Left hindlimb (tissue), 1 donor: ENCODE measurements at places on chromosomes 2 and 18.

DNA sequence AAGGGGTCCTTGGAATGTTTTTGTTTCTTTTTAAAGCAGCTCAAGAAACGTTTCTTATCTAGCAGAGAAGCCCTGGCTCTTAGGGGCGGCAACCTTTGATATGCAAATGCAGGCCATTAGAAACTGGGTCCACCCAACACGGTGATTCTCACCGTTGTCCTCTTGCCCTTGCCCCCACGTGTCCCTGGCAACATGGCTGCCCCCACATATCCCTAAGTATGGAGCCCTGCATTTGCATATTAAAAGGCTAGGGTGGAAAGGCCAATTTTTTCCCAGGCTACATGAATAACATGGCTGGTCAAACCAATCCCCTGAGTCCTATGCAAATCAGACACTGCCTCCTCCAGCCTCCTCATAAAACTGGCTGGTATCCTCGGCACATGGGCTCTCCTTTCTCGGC is 230.1 kb upstream of the SPOPL start:
- no peak for DNase-seq

GRCh38 chr18:35117951-35118411 is 76.8 kb downstream of the MAPRE2 start:
- DNase-seq, result no peak

GRCh38 chr2:203366639-203367466 is 38.7 kb downstream of the ABI2 start:
- no peak for DNase-seq

GRCh38 chr2:159200498-159200897 is 86.0 kb downstream of the WDSUB1 start:
- DNase-seq, result no peak

DNA sequence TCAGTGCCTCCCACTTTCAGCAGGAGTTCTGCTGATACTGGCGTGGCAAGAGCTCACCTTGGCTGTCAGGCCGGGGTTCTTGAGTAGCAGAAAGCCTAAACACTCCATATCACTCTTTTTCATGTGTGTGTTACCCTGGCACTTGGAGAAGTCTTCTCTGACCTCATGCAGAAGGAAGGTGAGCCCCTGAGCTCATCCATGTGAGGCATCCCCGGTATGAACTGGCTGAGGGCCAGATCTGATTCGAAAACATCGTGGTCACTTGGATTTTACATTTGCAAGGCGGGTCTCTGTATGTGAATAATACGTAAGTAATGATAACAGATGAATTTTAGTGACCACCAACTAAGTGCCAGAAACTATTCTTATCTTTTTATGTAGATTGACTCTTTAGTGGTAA is 93.6 kb downstream of the RAPGEF4 start:
- no peak for DNase-seq

DNA sequence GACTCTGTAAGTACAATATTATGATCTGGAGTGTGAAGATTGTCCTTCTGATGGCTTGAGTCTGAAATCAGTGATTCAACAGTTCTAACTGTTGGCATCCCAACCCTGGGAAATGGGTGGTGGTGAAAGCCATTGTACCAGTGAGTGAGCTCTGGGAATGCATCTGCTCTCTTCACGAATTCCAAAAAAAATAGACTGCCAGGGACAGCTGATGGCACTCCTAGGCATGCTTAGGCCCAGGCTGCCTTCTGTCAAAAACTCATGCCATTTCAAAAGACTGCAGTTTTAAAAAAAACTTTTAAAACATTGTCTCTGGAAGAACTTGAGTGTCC is 20.3 kb downstream of the OXER1 start:
- no peak for DNase-seq

GRCh38 chr2:2846332-2847208 is 515.5 kb upstream of the MYT1L start:
- peak; percentile 75 for DNase-seq

DNA sequence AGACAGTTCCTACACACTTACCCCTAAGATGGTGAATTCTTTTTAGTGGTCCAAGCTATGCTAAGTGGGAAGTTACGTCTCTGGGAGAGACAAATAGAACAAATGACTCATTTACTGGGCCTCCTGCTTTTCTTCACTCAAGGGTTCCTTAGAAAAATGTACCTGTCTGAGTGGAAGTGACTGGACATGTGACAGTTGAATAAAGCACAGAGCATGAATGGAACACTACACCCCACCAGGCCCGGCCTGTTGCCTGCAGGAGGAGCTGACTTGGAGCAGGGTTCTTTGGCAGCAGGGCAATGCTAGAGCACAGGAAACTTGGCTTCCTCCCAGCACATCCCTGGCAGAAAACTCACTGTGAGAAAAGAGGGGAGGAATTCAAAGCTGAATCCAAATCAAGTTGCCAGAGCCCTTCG is 451.0 kb upstream of the SETBP1 start:
- peak; percentile 90 for DNase-seq

GRCh38 chr2:237041231-237041630 is 44.5 kb upstream of the COPS8 start:
- DNase-seq, result no peak

DNA sequence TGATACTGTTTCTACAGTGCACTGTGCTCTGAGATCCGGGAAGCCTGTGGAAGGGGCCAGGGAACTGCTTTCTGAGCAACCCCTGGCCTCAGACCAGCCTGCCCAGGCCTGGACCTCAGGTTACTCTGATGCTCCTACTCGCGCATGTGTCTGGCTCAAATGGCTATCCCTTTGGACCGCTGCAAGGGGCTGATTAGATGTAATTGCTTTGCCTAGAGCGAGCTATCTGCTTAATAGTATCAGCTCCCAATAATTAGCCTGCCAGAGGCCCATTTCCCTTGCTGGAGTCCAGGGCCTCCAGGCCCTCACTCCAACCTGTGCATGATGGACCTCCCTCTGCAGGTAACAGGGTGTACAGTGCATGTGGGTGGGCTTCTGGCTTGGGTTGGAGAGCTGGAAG is 7.2 kb upstream of the KCNK3 start:
- no peak for DNase-seq

DNA sequence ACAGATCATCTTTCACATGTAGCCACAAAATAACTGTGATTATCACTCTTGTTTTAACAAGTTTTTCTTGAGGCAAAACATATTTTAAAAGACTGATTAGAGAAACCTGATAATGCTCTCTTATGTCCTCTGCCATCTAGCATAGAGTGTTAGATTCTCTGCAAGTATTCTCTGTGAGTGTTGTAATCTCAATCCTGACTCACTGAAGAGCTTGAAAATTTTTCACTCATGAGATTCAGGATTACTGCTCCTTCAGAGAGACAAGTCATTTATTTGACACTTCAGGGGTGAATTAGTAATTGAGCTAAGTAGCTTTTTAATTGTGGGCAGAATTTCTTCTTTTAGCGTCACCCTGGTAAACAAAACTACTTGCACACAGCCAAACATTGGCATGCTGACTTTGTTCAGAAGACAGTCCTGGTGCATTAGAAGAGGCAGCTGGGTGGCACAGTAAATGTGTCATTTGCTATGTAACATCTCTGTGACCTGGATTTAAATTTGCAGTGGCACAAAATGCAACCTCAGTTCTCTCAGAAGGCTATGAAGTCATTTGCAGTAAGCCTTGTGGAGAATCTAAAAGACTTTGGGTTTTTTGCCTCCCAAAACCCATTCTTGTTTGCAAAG is 172.9 kb downstream of the LRP1B start:
- no peak for DNase-seq

GRCh38 chr18:21117409-21118131 is 6.0 kb upstream of the ROCK1 start:
- no peak for DNase-seq

- DNase-seq, result no peak
These were observed 17.0 kb downstream of the SNED1 start for GRCh38 chr2:241015439-241015838.

DNA sequence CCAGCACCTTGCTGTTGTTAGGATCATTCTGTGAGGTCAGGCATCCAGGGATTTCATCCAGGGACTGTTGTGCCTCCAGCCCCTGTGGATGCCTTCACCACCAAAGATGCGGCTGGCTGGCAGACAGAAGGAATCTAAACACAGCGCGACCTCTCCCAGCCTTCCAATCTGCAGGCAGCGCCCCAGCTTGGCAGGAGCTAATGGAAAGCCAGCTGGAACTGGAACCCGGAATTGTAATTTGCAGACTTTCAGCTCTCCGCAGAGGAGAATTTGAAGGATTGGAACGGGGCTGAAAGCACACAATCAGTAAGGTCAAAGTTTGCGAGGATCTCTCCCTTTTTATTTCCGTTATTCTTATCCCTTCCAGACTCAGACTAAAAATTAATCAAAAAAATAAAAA is 127.8 kb downstream of the TRIB2 start:
- peak; percentile 68 for DNase-seq

DNA sequence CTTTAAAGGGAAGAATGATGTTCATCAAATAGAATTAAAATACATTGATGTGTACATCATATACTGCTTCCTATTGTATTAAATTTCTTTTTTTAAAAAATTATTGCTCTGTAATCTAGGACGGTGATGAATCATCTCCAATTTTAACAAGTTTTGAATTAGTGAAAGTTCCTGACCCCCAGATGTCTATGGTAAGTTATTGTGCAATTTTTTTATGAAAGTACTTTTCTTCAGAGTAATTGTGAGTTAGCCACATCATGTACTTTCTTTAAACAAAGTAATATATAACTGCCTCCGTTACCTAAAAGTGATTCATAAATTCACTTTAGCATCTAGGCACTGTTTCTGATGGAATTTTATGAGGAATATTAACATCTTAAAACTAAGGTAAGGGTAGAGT is 38.1 kb downstream of the PIK3C3 start:
- no peak for DNase-seq

DNA sequence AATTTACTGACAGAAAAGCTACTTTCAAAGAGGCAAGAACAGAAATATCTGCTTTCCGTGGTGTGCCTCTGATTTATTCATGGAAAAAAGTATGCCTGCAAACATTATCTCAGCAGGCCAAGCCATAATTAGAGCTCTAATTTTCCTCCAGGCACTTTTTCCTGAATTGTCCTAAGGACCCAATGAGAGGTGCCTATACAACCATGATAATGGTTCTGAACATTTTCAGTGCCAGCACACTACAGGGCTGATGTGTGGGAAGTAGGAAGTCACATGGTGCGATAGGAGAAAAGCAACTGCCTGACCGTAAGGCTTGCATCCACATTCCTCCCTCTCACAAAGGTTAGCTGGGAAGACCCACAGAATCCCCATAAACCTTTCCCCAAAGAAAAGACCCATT is 45.9 kb upstream of the EGR4 start:
- DNase-seq, result no peak

DNA sequence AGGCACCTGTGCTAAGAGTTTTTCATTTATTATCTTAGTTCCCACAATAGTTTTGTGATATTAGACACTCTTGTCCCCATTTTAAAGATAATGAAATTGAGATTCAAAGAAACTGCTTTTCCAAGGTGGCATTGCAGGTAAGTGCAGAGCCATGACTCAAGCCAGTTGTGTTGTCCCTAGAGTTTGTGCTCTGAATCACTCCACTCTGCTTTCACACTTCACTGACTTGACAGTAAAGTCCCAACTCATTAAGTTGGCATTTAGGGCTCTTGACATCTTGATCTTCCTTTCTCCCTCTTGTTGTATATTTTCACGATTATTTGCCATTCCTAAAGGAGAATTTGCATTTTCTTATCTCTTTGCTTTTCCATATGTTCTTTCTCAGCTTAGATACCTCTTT is 114.3 kb downstream of the DIS3L2 start:
- no peak for DNase-seq

- peak; percentile 38 for DNase-seq
These were observed 447.5 kb upstream of the FSIP2 start for GRCh38 chr2:185291035-185291647.

DNA sequence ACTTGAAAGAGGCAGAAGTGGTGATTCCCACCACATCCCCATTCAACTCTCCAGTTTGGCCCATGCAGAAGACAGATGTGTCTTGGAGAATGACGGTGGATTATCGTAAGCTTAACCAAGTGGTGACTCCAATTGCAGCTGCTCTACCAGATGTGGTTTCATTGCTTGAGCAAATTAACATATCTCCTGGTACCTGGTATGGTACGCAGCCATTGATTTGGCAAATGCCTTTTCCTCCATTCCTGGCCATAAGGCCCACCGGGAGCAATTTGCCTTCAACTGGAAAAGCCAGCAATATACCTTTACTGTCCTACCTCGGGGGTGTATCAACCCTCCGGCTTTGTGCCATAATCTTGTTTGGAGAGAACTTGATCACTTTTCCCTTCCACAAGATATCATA is 411.5 kb upstream of the SMIM21 start:
- no peak for DNase-seq

GRCh38 chr2:118711603-118712002 is 135.8 kb downstream of the EN1 start:
- DNase-seq, result no peak

DNA sequence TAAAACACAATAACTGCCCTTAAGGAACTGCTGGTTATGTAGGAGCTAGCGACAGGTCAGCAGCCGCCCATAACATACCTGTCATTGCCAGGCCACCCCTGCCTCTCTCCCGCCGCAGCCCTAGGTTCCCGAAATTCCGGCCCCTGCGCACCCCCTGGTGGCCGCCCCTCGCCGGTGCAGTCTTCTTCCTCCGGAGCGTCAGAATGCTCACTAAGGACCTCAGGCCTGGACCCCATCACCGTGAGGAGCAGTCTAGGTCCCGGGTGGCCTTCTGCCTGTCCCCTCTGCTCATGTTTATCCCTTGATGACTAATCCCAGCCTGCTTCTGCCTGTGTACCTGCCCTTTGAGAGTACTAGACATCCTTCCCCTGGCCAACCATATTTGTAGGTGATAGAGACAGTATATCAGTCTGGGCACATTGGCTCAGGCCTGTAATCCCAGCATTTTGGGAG is 115.7 kb upstream of the SLC1A4 start:
- peak; percentile 63 for DNase-seq

GRCh38 chr2:45031028-45031427 is 21.8 kb upstream of the SIX2 start:
- DNase-seq, result no peak

GRCh38 chr18:27839141-27839540 is 337.8 kb downstream of the CDH2 start:
- DNase-seq, result no peak

DNA sequence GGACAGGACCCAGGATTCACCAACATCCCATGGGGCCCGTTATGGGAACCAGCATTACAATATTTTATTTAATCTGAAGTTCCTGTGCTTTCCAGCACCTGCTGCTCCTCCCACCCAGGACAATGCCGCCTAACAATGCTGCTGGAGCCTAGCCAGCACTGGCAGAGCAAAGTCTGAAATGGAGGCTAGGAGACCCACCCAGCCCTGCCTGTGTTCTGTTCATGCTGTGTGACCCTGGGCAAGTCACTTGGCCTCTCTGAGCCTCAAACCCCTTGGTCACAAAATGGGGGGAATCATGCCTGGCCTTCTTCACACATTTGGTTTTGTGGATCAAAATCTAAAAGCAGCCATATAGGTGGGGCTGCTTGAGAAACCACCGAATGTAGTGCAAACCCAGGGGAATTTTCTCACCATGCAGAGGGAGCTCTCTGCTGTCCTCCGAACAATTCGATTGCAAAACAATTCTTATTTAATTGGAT is 38.5 kb upstream of the ODC1 start:
- no peak for DNase-seq

DNA sequence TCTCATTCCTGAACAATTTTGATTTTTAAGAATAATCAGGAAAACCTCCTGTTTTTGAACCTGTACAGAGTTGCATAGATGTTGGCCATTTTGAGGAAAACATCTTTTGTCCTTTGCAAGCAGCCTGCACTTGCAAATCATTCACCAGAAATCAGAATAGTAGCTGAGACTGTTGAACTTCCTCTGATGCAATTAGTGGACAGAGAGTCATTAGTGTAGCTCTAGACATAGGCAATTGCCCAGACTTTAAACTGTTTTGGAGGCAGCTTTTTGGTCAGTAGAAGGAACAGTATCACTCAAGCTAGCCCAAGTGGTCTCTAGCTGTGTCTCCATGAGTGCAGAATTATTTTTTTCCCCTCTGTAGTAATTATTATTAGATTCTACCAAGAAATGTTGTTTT is 326.1 kb downstream of the PIK3C3 start:
- no peak for DNase-seq
